ENCODE measurements at places on chromosomes 1 and 21.

- no peak for DNase-seq
Observed at GRCh38 chr21:44977616-44978340, 37.9 kb downstream of the SLX9 start.

GRCh38 chr1:22575532-22576149 lies 12.4 kb downstream of the EPHA8 start:
- no peak for DNase-seq

DNA sequence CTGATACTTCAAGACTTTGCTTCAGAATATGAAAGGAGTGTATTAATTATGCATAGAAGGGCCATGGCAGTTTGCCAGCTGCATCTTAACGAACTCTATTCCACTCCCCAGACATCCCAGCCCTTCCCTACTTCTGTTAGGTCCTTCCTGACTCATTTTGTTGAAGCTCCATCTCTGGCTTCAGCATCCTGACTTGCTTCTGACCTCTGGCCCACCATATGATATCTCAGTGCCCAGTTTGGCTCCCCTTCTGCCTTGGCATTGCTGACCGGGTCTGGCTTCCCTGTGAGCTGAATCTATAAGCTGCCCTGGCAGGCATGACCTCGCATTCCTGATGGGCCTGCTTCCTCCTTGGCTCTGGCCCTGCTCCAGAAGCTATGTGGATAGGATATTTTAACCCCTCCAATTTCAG lies 27.6 kb upstream of the ARHGAP29 start:
- no peak for DNase-seq

GRCh38 chr1:154446789-154447188 lies 41.6 kb downstream of the IL6R start:
- DNase-seq = no peak

DNA sequence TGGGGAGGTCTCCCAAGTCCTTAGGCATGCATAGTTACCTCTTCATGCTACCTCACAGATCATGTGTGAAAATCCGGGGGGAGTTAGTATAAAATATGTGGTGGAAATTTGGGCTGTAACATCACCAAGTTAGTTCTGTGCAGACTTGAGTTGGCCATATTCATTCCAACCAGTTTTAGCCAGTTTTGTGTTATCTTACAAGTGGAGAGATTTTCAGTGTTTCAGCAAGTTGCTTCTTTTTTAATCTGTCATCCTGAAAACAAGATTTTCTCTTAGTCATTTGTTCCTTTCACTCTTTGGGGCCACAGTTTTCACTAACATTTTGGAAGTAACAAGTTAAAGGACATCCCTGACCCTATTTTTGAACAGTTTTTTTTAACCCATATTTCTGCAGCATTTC lies 11.3 kb downstream of the SLC25A24 start:
- no peak for DNase-seq

- DNase-seq = no peak
Observed at GRCh38 chr1:44239961-44240371, 26.7 kb downstream of the DMAP1 start.

- DNase-seq = no peak
Observed at GRCh38 chr1:163231385-163231784, 28.7 kb upstream of the RGS5 start.

DNA sequence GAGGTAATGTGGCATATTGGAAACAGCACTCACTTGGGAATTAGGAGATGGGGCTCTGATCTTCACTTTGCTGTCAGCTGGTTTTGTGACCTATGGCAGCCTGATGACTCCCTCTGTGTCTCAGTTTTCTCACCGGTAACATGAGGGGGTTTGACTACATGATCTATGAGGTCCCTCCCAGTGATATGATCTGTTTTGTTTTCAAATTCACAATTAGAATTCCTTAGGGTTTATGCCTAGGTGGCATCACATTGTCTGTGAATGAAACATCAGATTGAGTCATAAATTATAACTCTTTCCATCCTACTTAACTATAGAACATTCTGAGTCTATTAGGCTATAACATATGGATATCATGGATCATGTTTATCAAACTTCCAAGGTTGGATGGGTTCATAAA lies 386.6 kb downstream of the PTBP2 start:
- DNase-seq = no peak

DNA sequence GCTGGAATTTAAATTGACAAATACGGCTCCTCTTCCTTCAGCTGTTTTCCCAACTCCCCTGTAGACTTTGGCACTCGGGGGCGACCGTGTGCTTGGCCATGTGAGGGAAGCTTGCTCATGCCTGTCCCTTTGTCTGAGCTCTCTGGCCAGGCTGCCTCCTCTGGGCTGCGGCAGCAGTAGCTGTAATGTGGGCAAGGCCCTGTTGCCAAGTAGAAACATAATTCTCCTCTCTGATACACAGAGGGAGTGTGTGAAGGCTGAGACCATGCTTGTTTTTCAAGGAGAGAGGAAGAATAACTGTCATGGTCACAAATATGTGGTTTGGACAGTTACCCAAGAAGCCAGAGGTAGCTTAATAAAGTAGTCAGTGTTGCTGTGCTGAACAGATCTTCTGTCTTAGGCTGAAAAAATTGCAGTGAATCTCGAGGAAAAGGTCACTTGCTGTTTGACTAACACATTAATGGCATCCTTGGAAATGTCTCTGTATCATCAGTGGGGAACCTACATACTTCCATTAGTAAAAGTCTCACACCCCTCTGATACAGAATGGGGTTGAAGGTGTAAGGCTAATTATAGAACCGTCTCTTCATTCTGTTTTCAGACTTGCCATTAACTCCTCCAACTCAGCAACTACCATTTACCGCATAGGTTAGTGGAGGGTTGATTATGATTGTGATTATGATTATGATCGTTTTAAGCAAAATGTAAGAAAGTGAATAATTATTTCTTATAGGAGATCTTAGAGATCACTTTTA lies 94.6 kb downstream of the TGFB2 start:
- DNase-seq = no peak

GRCh38 chr21:22395965-22396364 lies 1397.8 kb downstream of the NCAM2 start:
- DNase-seq = no peak

- DNase-seq = no peak
Observed at GRCh38 chr1:228405979-228406228, 731 bp downstream of the TRIM11 start.

DNA sequence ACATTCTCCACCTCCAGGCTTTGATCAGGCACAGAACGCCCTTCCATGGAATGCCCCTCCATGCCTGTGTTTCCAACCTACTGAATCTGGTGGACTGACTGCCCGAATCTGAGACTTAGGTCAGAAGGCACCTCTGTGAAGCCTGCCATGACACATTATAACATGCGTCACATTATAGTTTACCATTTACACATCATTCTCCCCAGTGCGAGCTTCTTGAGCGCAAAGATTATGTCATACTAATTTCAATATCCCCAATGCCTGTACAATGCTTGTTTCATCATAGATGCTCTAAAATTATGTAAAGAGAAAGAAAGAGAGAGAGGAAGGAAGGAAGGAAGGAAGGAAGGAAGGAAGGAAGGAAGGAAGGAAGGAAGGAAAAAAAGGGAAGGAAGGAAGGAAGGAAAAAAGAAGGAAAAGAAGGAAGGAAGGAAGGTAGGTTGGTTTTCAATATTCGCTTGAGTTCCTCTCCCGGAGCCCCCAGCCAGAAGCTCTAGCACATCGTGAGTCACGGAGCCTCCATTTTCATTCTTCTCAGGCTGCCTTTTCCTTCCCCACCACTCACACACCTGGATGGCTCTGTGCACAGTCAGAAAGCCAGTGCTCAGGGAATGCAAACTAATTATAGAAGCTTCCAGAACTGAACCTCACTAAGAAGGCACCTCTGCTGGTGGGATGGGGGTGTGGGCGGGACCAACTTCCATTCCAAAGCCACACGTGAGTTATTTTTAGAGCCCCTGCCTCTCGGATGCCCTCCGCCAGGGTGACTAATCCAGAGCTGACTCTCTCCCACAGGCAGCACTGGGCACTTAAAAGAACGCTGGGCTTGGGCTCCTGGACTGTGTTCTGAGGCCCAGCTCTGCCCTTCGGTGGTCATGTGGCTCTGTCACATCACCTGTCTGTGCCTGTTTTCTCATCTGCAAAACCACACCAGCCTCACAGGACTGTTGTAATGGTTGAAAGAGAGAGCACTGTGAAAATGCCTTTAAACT lies 27.4 kb downstream of the LAMB3 start:
- DNase-seq = no peak

DNA sequence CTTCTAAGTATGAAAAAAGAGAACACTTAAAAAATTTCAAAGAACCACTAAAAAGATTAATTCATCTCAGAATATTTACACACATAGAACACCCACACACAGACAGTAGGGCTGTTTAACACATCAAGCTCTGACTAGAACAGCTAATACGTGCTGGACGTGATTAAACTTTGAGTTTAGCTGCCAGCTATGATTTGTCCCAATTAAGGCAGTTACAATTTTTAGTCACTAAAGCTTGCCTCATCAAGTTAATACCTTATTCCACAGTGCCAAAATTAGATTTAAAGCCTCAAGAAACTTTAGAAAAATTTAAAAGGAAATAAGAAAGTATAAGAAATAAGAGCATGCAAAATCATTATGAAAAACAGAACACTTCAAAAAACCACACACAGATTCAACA lies 18.9 kb downstream of the SLC16A1 start:
- no peak for DNase-seq

DNA sequence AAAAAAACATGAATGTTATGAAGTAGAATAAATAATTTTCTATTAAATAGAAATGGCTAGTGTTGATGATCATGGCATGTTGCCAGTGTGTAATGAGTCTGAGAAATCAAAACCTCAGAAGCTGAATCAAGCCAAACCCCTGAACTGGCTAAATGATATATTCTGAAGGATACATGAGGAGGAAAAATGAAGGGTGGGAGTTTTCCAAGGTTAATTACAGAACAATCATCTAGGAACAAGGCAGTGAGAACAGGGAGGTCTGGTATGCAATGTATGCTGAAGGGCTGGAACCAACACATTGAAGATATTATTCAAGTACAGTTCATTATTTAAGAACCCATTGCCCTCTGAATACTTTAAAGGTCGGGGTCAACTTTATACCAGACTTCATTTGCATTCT lies 309.1 kb upstream of the NRIP1 start:
- no peak for DNase-seq

DNA sequence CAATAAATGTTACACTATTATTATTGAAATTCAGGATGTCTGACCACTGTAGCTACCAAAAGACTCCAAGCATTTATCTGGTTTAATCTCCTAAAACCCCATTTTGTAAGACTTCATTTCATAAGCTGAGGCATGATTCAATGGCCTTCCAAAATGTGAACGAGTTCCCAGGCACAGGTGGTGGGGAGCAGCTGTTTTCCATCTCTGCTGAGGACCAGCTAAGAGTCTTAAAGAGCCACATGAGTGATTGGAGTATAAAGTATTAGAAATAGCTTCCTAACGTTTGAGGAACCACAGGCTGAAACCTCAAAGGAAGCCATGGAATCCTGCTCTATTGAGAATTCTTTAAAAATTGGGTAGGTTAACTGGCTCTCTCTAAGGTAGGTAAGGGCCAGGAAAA lies 44.9 kb downstream of the SEC16B start:
- no peak for DNase-seq

Data from stimulated activated CD4-positive, alpha-beta T cell treated with anti-CD3 and anti-CD28 coated beads, Interleukin-12 subunit alpha, Interleukin-12 subunit beta, amount 100 ng/mL, for 48 hours (primary cell).